Choroid plexus epithelial cell (primary cell): ENCODE measurements at places on chromosomes 11 and 22.
A peak's percentile ranks its signal among the peaks of the same experiment; 100 is the strongest.

DNA sequence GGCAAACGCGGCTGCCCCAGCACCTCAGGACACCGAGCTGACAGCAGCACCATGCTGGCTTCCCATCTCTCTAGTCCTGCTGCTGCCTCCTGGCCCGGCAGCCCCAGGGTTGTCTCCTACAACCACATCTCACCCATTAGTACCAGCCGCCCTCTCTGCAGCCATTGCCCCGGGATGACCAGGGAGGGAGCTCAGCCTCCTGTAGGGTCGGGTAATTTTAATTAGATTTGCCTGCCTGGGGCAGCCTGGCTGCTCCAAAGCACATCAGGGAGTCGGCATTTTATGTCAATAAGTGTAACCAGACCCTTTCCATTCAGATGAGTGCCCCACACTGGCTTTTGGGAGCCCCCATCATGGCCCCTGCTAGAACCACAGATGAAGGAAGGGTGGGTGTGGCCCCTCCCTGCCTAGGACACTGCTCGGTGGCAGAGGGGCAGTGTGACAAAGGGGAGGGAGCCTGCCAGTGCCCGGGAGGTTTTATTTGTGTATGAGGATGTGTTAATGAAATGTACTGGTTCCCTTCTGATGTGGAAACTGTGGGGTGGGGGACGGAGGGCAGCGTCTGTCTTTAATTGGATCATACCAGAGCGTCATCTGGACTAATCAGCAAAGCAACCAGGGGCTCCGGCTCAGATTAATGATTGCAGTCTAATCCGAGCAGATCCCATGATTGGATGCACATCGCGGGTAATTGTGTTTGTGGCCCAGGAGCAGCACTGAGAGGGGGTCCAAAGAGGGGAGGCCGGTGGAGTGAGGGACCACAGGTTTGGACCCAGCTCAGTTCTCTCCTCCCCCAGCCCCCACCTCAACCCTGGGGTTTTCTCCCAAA lies 125.3 kb downstream of the FEZ1 start:
- no peak for DNase-seq

GRCh38 chr11:8403310-8403709 lies 139.6 kb upstream of the LMO1 start:
- DNase-seq: peak; percentile 48

GRCh38 chr11:123314972-123315371 lies 115.1 kb upstream of the GRAMD1B start:
- DNase-seq: no peak

GRCh38 chr11:115325523-115325922 lies 178.7 kb downstream of the CADM1 start:
- no peak for DNase-seq

- DNase-seq: no peak
Observed at GRCh38 chr22:37418627-37419369, 8.5 kb downstream of the ELFN2 start.

GRCh38 chr11:13450832-13451397 lies 12.1 kb downstream of the BTBD10 start:
- no peak for DNase-seq

DNA sequence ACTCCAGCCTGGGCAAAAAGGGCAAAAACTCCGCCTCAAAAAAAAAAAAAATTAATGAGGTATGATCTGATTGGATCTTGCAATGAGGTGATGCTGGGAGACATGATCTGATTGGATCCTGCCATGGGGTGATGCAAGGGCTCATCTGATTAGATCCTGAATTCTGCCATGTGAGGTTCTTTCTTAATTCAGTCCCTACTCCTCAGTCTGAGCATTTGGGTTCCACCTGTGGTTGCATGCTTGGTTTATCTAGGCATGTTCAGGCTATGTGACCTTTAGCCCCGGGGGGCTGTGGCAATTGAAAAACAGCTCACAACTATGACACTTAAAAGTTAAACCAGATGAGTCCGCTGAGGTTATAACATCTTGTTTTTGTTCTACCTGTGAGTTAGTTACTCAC lies 4.8 kb upstream of the TRIM6 start:
- DNase-seq: no peak

GRCh38 chr11:6565988-6566703 lies 37.3 kb downstream of the RRP8 start:
- no peak for DNase-seq

- DNase-seq: peak; percentile 12
Observed at GRCh38 chr22:29259253-29259899, 8.4 kb downstream of the RHBDD3 start.

DNA sequence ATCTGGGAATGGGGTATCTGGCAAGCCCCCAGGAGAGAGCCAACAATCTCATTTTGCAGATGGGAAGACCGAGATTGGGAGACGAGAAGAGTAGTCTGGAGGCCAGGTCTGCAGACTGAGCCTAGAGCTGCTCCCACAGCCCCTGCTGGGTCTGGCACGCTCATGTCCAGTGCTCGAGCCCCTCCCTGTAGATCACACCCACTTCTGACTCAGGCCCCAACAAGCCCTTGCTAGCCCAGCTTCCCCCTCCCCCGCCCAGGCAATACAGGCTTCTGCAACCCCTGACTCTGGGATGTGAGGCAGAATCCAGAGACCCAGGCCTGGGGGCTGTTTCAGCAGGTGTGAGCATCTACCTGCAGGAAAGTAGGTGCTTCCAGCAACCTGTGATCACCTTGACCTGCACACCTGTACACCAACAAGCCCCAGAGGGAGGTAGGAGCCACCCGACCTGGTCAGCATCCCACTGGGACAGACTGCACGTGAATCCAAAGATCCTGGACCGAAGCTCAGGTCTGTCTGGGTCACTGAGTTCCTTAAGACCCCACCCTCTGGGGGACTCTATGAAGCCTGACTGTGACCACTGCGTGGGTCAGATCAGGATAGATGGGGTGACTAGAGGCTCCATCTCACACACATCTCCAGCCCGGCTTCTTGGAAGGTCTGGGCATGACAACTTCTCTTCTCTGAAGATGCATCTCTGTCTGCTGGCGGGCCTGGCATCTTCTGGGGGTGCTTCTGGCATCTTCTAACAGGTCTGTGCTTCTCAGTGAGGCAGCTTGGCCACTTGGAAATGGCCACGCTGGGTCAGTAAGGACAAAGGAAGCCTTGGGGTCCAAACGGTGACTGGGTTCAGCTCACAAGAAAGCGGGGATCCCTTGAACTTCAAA lies 29.3 kb downstream of the LINC01488 start:
- peak; percentile 80 for DNase-seq

GRCh38 chr11:67369275-67369674 lies 4.1 kb downstream of the CLCF1 start:
- DNase-seq: no peak

GRCh38 chr11:12674571-12674935 lies 332 bp downstream of the TEAD1 start:
- DNase-seq: peak; percentile 22

GRCh38 chr11:1758611-1759150 lies 5.0 kb downstream of the CTSD start:
- no peak for DNase-seq

DNA sequence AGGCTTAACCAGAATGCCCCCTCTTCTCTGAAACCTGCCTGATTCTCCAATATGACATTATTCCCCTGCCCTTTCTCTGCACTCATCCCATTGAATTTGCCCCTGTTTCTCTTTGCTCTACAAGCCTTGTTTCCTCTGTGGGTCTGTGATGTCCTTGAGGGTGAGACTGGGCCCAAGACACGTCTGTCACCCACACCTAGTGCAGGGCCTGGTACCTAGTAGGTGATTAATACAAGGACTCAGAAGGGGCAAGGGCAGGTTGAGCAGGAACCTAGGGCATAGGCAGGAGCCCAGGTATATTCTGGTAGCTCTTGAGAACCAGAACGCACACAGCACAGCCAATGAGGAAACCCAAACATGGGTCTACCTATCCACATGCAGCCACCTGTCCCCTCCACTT lies 81.9 kb upstream of the HMGXB4 start:
- DNase-seq: no peak

GRCh38 chr11:64743591-64744543 lies at the start of gene RASGRP2:
TSS of gene RASGRP2 (minus strand) at chr11:64744142. CDS start at chr11:64742866, 1,276 bp downstream.
- DNase-seq: peak; percentile 77

DNA sequence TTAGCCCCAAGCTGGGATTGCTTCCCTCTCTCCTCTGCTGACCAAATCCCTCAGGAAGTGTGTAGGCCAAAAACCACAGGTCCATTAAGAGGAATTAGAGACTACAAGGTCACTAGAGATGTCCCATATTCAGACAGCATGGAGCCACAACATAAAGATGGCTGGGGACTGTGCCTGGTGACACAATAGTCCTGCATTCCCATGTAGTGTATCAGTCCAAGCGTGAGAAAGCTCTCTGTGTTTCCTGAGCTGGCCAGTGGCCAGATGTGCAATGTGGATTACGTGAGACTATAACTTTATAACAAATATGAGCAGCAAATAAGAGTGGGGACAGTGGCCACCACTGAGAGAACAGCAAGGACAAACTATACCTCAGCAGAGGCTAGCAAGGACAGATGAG lies 7.6 kb upstream of the MS4A10 start:
- peak; percentile 84 for DNase-seq

DNA sequence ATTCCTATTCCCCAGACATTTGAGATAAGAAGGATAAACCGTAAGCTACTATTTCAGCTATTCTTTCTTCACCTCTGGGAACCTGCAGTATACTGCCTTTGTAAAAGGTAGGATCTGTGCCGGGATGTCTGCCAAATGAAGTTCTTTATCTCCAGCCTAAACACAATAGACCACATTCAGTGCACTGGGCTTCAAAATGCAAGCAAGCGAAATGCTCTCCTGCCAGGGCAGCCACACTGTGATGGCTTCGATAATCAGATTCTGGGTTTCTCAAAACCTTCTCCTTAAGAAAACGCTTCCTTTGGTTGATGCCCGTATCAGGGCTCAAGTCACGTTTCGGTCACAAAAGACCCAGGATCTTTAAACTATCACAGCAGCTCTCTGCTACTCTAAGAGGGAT lies 299.5 kb upstream of the B3GAT1 start:
- DNase-seq: no peak

- DNase-seq: peak; percentile 15
Observed at GRCh38 chr11:86013713-86014112, 55.2 kb downstream of the PICALM start.

GRCh38 chr11:61141601-61142028 lies 19.6 kb downstream of the VPS37C start:
- DNase-seq: no peak

GRCh38 chr11:11366793-11367192 lies 13.7 kb upstream of the CSNK2A3 start:
- peak; percentile 25 for DNase-seq

- no peak for DNase-seq
Observed at GRCh38 chr11:44498089-44498871, 67.2 kb upstream of the CD82 start.

GRCh38 chr22:48488611-48489511 lies 1338.8 kb downstream of the BRD1 start:
- no peak for DNase-seq

- DNase-seq: peak; percentile 28
Observed at GRCh38 chr11:5288108-5288905, 13.4 kb downstream of the OR51B4 start.

DNA sequence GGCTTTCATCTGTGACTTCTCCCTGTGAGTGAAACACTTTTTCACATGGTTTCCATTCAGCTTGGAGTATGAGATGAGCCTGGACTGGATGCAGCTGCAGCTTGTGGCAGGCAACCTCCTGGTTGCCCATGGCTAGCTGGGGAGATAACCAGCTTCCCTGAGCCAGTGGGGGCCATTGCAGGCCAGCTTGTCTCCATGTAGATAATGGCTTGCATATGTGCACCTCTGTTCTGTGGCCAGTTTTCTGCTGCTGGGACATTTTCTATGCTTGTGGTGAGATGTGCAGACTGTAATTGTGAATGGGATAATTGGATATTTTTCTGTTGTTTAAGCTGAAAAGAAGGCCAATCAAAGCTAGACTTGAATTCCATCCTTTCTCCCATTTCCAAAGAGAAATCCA lies 38.5 kb downstream of the INSC start:
- no peak for DNase-seq

GRCh38 chr11:72303179-72303578 lies 59.2 kb upstream of the PHOX2A start:
- DNase-seq: peak; percentile 41

DNA sequence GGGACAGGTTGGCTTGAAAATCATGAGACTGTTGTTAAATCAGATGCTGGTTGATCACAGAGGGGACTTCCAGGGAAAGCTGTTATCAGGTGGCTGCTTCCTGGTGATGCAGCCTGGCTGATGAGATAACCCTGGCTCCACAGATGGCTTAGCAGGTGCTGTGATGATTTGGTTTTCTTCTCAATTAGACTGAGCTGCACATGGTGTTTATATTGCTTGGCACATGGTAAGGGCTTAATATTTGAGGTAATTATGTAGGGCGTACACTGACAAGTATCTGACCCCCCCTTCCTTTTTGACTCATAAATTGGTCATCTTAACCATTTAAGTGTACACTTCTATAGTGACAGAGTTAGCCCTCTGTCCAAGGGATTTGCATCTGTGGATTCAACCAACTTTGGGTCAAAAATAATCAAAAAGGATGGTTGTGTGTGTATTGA lies 7.0 kb downstream of the RPS3 start:
- DNase-seq: no peak

DNA sequence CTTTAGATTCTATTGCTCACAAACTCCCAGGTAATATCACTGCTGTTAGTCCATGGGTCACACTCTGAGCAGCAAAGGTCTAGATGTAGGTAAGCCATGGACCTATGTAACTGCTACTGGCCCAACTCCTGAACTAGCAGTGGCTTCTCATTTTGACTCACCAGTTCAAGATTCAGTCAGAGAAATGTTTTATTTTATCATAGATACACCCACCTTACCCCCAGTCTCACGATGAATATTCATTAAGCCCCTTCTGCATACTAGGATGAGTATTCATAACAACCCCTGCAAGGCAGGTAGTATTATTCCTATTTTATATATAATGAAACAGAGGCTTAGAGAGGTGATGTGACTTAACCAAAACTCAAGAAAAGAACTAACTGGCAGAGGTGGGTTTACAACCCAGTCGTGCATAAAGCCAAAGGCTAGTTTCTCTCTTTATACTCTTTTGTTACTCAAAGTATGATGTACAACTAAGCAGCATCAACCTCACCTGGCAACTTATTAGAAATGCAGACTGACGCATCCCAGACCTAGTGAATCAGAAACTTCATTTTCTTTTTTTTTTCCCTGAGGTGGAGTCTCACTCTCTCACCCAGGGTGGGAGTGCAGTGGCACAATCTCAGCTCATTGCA lies 957.6 kb upstream of the CCDC90B start:
- no peak for DNase-seq

DNA sequence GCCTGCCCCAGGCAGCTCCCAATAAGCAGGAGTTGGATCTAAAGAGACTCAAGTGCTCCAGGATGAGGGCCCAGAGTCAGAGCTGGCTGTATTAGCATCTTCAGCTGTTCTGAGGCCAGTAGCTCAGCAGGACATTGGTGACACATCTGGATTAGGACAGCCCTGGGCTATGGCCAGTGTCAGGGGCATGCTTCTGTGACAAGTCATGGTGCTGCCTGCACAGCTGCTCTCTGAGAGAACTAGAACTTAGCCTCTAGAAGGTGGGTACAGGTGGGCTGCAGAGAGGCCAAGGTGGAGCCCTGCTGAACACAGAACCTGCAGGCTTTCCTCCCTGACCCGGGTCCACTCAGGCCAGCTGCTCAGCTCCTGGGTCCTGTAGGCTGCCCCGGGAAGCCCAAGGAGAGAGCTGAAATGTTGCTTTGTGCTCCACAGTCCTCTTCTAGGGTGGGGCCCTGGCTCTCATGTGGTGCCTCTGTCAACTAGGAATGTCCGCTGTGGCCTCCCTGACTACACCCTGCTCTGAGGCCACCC lies 426.9 kb downstream of the SOX6 start:
- DNase-seq: no peak

GRCh38 chr11:71434576-71435130 lies 13.5 kb downstream of the DHCR7 start:
- DNase-seq: no peak

GRCh38 chr22:40477683-40478337 lies 107.4 kb downstream of the SGSM3 start:
- DNase-seq: no peak
